ENCODE measurements at places on chromosomes 4 and X.

DNA sequence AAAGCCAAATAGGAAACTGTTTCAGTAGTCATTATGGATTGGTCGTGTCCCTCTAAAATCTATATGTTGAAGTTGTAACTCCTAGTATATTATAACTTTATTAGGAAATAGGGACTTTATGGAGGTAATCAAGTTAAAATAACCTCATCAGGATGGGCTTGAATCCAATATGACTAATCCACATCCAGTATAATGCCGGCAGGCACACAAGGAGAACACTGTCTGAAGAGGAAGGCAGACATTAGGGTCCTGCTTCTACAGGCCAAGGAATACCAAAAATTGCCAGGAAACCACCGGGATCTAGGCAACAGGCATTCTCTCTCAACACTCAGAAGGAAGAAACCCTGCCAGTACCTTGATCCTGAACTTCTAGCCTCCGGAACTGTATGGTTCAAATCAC is 130.3 kb downstream of the ATP10D start:
- DNase-seq: peak; percentile 48

- no peak for DNase-seq
Observed at GRCh38 chr4:58564695-58565475, 1454.7 kb upstream of the IGFBP7 start.

DNA sequence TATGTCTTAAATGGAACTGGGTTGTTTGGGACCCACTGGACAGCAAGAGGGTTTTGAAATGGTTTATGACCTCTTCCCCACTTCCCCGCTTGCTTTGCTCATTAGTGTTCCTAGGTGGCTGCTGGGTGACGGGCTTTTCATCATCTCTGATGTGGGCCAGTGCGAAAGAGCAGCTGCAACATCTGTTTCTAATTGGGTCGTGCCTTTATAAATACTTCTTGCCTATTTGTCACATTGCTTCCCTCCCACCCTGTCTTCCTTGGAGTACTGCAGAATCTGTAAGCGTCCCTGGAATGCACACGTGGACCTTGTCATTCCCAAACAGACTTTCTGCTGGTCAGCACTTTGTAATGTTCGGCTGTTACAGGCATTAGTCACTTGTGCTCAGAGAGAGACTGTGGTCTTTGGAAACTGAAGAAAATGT is 35.2 kb downstream of the SEPTIN11 start:
- DNase-seq: peak; percentile 92

DNA sequence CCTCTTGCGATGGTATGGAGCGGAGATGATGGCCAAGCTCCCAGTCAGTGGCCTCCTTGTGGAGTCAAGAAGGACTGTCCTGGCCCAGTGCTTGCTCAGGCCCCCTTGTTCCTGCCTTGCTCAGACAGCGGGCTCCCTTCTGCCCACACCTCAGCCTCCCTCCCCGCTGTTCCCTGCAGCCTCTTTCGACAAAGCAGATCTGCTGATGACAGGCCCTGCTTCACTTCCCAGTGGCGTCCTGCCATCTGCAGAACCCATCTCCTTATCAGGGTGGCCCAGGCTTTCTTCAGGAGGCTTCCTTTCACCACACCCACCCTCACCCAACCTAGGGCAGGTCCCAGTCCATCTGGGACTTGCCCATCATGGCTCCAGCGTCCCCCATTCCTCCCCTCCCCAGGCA is 80.0 kb downstream of the CLDN34 start:
- DNase-seq: no peak

DNA sequence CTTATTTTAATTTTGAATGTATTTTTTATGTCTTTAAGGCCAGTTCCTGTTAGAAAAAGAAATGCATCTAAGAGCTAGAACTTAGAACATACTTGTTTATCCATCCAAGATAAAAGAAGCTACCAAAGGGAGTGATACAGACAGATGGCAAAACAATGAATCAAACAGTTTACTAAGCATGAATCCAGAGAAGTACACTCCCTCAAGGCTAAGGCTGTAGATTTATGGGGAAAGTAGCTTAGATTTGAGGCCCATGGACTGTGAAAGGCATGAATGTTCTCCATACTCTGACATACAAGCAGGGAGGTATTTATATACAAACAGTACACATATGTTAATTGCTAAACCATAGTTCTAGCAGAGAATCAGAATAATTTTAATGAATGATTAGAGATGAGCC is 255.3 kb upstream of the NRK start:
- no peak for DNase-seq

DNA sequence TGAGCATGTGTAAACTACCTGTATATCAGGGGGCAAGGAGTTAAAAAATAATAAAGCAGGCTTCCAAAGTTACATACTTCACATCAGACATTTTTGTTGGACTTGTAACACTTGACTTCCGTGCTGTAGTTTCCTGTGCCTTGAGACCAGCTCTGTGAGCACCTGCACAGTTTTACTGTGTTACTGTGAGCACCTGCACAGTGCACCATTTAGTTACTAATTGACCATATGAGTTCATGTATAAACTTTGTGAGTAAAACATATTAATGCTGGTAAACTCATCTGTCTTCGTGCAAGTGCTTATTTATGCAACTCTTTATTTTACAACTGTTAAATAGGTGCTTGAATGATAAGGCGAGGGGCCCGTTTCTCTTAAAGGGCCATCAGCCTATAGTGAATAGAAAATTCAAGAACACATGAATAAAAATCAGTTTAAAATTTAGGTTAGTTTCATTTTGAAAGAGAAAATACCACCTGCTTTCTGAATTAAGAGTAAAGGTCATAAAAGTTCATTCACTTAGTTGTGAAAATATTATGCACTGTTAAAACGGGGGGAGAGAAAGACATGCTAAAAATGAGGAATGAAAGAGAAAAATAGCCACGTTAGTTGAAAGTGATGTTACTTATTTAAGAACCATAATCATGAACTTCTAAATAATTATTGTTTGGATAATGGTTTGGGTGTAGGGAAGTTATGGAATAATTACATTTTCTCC is 42.4 kb downstream of the USP9X start:
- DNase-seq: no peak

DNA sequence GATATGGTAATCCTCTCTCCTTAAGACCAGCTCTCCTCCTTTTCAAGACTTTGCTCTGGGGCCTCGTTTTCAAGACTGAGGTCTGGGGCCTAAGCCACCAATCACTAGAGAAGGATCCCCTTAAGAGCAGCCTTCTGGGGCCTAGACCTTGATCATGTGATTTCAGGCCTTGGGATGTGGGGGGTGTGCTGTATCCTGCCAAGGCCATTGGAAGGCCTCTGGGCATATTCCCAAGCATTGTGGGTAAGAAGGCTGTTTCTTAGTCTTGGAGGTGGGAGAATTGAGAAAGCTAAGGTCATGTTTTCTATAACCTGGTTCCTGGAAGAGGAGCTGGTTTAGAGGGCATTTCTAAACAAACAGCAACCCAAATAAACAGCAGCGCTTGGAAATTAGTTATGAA is 12.1 kb downstream of the TMEM164 start:
- no peak for DNase-seq

- no peak for DNase-seq
Observed at GRCh38 chr4:15585331-15585730, 69.8 kb downstream of the FBXL5 start.

- DNase-seq: no peak
Observed at GRCh38 chr4:174069848-174070330, 213.6 kb downstream of the FBXO8 start.

DNA sequence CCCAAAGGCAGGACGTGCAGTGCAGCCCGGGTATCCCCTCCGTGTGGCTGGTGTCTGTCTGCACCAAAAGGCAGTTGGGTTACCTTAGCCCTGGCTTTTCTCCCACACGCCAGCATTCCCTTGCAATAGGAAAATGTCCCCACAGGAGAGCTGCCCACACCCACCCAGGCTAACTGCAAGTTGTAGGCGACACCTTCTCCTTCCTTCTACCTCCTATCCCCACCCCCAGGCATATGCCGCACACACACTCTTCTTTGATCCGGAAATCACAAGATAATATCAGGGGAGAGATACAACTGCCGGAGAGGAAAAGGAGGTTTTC is 444 bp upstream of the APBB2 start:
- no peak for DNase-seq

- no peak for DNase-seq
Observed at GRCh38 chr4:1492142-1492457, 85.9 kb upstream of the NKX1-1 start.

DNA sequence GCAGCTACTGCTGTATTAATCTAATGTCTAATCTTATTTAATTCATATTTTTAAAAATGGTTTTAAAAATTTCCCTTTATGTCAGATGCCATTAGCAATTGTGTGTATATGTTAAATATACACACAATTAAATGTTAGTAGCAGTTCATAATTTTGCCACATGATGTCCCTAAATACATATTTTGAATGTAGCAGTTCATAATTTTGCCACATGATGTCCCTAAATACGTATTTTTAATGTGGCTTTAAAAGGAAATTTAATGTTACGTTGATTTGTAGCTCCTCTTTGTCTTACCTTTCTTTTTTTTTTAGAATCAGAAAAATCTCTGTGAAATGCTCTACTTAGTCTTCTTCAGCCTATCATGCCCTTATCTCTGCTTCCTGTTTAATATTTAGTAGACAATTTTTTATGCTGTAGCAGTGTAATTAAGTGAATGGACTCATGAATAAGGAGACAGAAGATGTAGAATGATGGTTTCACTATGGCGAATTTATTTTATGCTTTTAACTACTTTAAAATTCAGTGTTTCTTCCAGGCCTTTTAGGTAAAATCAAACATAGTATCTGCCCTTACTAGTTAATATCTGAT is 26.1 kb downstream of the RBM46 start:
- peak; percentile 57 for DNase-seq

- DNase-seq: no peak
Observed at GRCh38 chr4:121236353-121237068, 72.4 kb upstream of the TNIP3 start.

DNA sequence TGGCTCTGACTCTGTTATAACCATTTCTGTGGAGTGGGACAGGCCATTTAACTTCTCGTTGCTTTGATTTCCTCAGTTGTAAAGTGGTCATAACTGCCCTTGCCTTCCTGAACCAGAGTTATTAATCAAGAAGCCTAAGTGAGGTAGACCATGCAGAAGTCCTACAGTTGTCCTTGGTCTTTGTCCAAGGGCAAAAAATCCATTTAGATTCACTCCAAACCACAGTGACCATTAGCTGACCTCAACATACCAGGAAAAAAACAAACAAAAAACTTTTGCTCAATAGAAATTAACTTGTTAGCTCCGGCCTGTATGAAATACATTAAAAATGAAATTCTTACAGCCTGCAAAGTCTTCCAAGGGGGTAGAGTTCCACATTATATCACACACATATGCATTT is 52.7 kb downstream of the TBC1D9 start:
- DNase-seq: no peak

GRCh38 chrX:69285401-69285877 is 120.2 kb upstream of the PJA1 start:
- no peak for DNase-seq

DNA sequence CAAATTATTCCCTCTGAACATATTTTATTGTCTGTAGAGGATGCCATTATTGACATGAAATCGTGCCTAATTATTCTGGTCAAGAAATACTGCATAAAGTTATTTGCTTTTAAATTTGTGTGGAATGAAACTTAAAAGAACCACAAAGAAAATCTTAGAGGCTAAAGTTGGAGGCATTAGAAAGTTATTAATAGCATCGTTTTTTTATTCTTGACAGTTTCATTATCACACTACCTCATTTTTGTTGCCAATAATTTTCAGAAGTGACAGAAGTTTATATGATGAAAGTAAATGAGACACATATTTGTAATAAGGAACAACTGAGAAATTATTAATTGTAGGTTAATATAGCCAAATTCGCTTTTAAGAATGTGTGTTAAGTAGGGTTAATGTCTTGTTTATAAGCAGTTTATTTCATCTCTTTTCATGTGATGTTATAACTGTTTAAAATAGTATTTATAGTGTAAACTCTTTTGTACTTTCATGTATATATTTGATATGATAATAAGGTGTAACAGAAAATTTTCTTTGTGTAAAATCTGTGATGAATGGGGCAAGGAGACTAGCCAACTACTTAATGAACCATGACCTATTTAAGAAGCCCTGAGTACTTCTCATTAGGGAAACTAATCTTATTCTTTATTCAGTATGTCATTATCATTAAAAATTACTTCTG is 54.5 kb upstream of the GRIA2 start:
- no peak for DNase-seq

DNA sequence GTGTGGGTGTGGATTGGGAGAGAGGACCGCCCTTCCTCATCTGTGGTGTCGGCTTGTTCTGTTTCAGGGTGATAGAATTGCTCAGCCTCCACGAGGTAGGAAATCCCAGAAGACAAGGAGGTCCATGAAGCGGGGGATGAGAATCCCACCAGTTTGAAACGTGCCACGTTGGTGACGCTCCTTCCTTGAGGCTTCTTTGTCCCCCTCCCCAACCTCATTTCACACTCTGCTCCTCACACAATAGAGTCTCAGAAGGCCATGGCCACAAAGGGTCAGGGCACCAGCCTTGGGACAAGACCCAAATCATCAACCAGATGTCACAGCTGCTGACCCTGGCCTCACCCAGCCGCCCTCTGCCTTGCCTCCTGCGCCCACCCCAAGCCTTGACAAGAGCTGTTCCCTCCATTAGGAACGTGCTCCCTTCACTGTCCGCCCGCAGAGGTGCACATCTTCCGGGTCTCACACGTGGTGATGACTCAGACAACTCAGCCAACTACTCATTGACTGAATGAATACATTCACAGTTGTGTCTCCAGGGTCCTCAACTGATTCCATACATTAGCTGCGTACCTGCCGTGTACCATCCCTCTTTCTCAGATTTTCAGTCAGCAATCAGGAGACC is 18.3 kb downstream of the BLOC1S4 start:
- DNase-seq: no peak

GRCh38 chrX:13275031-13275430 is 44.8 kb downstream of the ATXN3L start:
- DNase-seq: no peak

- peak; percentile 56 for DNase-seq
Observed at GRCh38 chr4:155241664-155242063, 33.2 kb downstream of the NPY2R start.

DNA sequence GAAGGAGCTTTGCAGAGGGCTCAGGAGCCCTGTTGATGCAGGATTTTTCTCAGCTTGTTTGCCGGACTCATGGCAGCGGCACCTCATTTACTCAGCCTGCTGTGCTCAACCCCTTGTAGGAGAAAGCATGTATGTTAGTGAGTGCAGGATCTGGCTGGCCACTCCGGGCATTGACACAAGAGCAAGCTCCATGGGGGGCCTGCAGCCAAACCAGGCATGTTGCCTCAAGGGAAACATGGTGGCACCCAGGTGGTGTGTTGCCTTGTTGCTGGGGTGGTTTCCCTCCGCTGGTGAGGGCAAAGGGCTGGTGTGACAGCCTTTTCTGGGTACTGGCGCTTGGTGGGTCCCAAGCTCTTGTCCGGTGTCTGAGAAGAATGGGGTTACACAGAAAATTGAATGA is 189.3 kb upstream of the ANXA3 start:
- no peak for DNase-seq

Data from HT1080 (cell line).